ENCODE measurements at places on chromosomes 5 and 9. TPM values are rescaled to one million over a fixed set of nuclear protein-coding genes. Genes with fewer than 3 reads are reported as not detected.

Gene MYORG
- total RNA-seq, result 0.03 TPM

Gene STKLD1
- total RNA-seq, result 0.58 TPM

Gene PCDHB5
- total RNA-seq, result 11.9 TPM

Gene SLC23A1
- not detected for total RNA-seq

Gene LCN15
- not detected for total RNA-seq

Gene OSMR
- total RNA-seq, result 0.22 TPM

Gene MORN5
- 1.7 TPM for total RNA-seq

Gene POLK
- 22.0 TPM for total RNA-seq

Gene GNE
- 26.8 TPM for total RNA-seq

Gene FBP1
- 0.31 TPM for total RNA-seq

Gene TIMD4
- not detected for total RNA-seq

Gene ADCY2
- 1.2 TPM for total RNA-seq

- no peak overlapping the region for H3K4me3 ChIP-seq
- H3K4me1 ChIP-seq, result no peaks in the 10 kb centered on the region
- no peaks in the 10 kb centered on the region for H3K36me3 ChIP-seq
- no peaks in the 10 kb centered on the region for H3K27me3 ChIP-seq
- no peak overlapping the region for H3K27ac ChIP-seq
- DNase-seq, result no peak
These were observed 36.2 kb downstream of the SNX18 start for GRCh38 chr5:54553659-54554207.

DNA sequence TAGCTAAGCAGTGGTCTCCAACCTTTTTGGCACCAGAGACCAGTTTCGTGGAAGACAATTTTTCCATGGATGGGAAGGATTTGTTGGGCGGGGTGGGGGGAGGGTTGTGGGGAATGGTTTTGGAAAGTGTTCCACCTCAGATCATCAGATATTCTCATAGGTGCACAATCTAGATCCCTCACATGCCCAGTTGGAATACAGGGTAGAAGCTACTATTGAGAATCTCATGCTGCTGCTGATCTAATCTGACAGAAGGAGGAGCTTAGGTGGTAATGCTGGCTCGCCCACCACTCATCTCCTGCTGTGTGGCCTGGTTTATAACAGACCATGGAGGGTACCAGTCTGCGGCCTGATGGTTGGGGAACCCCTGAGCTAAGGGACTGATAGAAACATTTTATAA lies 662.7 kb upstream of the RGMB start:
- no peak for DNase-seq
- H3K4me1 ChIP-seq, result no peaks in the 10 kb centered on the region

- peaks cover 9% of the 10 kb centered on the region for H3K4me1 ChIP-seq
- H3K4me3 ChIP-seq, result no peak within 1 kb of the TSS
- peak; percentile 93 for DNase-seq
- no peaks in the 10 kb centered on the region for H3K36me3 ChIP-seq
These were observed at the start of gene RNF224 for GRCh38 chr9:137227054-137227852. TSS of gene RNF224 (plus strand) at chr9:137227502. CDS start at chr9:137228336, 834 bp downstream.

DNA sequence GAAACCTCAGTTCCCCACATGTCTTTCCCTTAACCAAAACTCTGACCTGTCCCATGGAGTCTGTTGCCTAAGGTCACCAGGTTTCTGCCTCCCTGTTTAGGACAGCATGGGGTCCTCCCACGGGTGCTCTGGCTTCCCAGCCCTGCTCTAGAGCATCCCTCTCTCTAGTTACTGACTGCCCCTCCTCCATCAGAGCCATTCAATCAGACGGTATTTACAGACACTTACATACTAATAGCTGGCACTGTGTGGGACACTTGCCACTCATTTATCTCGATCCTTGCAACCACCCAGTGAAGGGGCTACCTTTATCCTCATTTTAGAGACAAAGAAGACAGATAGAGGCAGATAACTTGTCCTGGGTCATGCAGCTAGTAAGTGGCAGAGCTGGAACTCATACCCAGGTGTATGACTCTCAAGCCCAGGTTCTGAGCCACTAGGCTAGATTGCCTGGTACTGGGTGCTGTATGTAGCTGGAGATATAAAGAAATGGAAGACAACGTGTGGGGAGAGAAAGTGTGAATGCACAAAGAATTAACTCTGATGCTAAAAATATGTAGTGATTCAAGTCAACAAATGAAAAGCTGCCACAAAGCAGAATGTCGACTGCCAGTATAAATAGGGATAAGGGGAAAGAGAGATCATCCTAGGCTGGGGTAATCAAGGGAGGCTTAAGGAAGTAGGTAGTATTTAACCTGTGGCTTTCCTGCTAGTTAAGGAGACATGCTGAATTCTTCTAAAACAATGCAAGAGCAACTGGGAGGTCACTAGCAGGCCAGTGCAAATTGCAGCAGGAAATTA lies 52.5 kb upstream of the PDE8B start:
- H3K27ac ChIP-seq, result no peak overlapping the region
- H3K4me1 ChIP-seq, result peaks cover 6% of the 10 kb centered on the region
- no peak for DNase-seq
- H3K4me3 ChIP-seq, result no peak overlapping the region
- no peaks in the 10 kb centered on the region for H3K36me3 ChIP-seq

GRCh38 chr5:16663840-16664239 lies 47.0 kb upstream of the RETREG1 start:
- no peaks in the 10 kb centered on the region for H3K36me3 ChIP-seq
- H3K4me3 ChIP-seq, result no peak overlapping the region
- DNase-seq, result no peak
- H3K27ac ChIP-seq, result no peak overlapping the region
- H3K4me1 ChIP-seq, result no peaks in the 10 kb centered on the region

DNA sequence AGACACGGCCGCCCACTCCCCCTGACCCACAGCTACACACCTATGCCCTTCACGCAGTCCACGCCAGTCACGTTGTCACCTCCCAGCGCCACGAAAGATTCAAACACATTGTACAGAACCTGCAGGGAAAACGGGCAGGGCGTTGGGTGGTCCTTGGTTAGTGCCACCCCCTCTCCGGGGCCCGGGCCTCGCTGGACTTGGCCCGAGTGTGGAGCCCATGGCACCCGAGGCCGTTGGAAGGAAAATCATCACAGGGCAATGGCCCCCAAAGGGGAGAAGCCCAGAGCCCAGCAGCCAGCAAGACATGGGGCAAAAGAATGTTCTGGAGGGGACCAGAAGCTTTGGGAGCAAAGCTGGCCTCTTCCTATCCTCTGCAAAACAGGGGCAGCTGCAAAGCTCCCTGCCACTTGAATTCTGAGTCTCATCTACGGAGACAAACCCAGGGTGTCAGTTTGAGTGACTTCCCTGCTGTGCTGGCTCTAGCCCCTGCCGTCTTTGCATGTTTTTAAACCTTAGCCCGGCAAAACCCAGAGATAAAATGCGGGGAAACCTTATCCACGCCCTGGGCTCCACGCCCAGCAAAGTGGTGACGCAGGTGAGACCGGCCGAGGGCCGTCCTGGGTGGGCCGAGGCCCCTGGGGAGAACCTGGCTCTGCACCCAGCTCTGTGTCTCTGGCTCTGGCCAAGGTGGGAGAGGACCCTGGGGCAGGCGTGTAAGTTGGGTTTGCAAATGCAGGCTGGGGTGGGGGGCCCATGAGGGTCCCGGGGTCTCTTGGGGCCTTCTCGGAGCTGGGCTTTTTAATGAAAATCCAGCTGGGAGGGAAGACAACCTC lies 38.9 kb downstream of the SLC9A3 start:
- no peaks in the 10 kb centered on the region for H3K36me3 ChIP-seq
- peaks cover under 1% of the 10 kb centered on the region for H3K27me3 ChIP-seq
- no peak for DNase-seq
- no peak overlapping the region for H3K27ac ChIP-seq

DNA sequence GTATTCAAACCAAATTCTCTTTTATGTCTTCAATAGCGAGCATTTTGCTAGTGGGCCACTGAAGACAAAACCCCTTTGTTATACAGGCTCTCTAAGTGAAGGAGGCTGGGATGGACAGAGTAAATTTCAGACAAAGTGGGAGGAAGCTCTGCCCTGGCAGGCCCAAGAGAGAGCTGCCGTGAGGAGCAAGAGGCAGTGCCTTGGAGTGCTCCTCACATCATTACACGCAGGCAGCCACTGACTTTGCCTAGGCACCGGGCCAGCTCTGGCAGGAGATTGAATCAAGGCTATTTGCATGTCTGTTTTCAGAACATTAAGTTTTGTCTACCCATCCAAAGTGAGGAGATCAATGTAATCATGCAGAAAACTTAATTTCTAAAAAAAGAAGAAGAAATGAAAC lies 167.7 kb downstream of the CCDC192 start:
- H3K4me1 ChIP-seq, result no peaks in the 10 kb centered on the region
- no peaks in the 10 kb centered on the region for H3K36me3 ChIP-seq
- H3K4me3 ChIP-seq, result no peak overlapping the region
- H3K27ac ChIP-seq, result no peak overlapping the region
- H3K27me3 ChIP-seq, result no peaks in the 10 kb centered on the region

- no peak overlapping the region for H3K4me3 ChIP-seq
- peaks cover 10% of the 10 kb centered on the region for H3K27me3 ChIP-seq
- no peak for DNase-seq
- H3K36me3 ChIP-seq, result no peaks in the 10 kb centered on the region
- H3K27ac ChIP-seq, result no peak overlapping the region
These were observed 48.8 kb downstream of the FAM81B start for GRCh38 chr5:95439801-95440493.

GRCh38 chr5:76069061-76069735 lies 14.0 kb upstream of the SV2C start:
- no peak overlapping the region for H3K27ac ChIP-seq
- no peaks in the 10 kb centered on the region for H3K36me3 ChIP-seq
- H3K4me1 ChIP-seq, result no peaks in the 10 kb centered on the region
- H3K27me3 ChIP-seq, result peaks cover 22% of the 10 kb centered on the region
- H3K4me3 ChIP-seq, result no peak overlapping the region

DNA sequence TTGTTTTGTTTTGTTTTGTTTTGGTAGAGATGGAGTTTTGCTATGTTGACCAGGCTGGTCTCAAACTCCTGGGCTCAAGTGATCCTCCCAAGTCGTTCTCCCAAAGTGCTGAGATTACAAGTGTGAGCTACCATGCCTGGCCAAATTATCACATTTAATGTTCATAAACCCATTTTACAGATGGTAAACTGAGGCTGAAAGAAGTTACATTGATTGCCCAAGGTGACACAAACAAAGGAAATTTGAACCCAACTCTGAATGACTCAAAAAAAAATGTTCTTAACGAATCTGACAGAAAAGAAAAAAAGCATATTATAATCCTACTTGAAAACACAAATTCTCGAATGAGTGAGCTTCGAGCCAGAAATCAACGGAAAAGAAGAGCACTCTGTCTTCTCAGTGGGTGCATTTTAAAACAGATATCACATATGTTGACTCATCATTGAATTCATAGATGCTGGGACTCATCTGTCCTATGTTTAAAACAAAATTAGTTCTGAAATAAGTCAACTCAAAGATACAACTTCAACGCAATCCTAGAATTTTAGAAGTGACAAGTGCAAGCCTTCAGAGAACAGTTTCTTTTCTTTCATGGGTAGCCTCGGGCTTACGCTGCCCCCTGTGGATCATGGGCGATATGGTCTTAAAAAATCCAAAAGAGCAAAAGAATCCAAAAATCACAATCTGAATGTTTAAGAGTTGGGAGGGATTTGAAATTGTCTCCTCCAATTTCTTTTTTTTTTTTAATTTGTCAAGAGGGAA lies 28.4 kb downstream of the TIMD4 start:
- no peaks in the 10 kb centered on the region for H3K4me1 ChIP-seq
- no peak overlapping the region for H3K4me3 ChIP-seq
- peak; percentile 55 for DNase-seq
- no peaks in the 10 kb centered on the region for H3K27me3 ChIP-seq
- H3K36me3 ChIP-seq, result no peaks in the 10 kb centered on the region

- no peaks in the 10 kb centered on the region for H3K27me3 ChIP-seq
- no peak overlapping the region for H3K4me3 ChIP-seq
- no peak overlapping the region for H3K27ac ChIP-seq
- no peaks in the 10 kb centered on the region for H3K4me1 ChIP-seq
- DNase-seq, result no peak
These were observed 8.1 kb upstream of the RAD23B start for GRCh38 chr9:107274953-107275422.

GRCh38 chr5:149117970-149118369 lies 23.3 kb upstream of the ABLIM3 start:
- H3K4me1 ChIP-seq, result no peaks in the 10 kb centered on the region
- H3K36me3 ChIP-seq, result no peaks in the 10 kb centered on the region
- no peak overlapping the region for H3K4me3 ChIP-seq
- no peak overlapping the region for H3K27ac ChIP-seq
- no peak for DNase-seq
- H3K27me3 ChIP-seq, result no peaks in the 10 kb centered on the region

GRCh38 chr9:91755761-91756509 lies 194.1 kb downstream of the ROR2 start:
- no peaks in the 10 kb centered on the region for H3K27me3 ChIP-seq
- H3K4me1 ChIP-seq, result no peaks in the 10 kb centered on the region
- no peaks in the 10 kb centered on the region for H3K36me3 ChIP-seq
- DNase-seq, result no peak
- no peak overlapping the region for H3K4me3 ChIP-seq

- no peaks in the 10 kb centered on the region for H3K36me3 ChIP-seq
- H3K4me1 ChIP-seq, result peaks cover 37% of the 10 kb centered on the region
- H3K27me3 ChIP-seq, result no peaks in the 10 kb centered on the region
- no peak overlapping the region for H3K27ac ChIP-seq
These were observed 418.3 kb upstream of the CLINT1 start for GRCh38 chr5:158277276-158277675.

- H3K4me1 ChIP-seq, result no peaks in the 10 kb centered on the region
- no peak overlapping the region for H3K4me3 ChIP-seq
- DNase-seq, result no peak
- H3K36me3 ChIP-seq, result no peaks in the 10 kb centered on the region
- no peak overlapping the region for H3K27ac ChIP-seq
- H3K27me3 ChIP-seq, result no peaks in the 10 kb centered on the region
These were observed 47.1 kb upstream of the CHSY3 start for GRCh38 chr5:129857116-129857515.

- H3K36me3 ChIP-seq, result no peaks in the 10 kb centered on the region
- DNase-seq, result no peak
- H3K4me1 ChIP-seq, result no peaks in the 10 kb centered on the region
- H3K4me3 ChIP-seq, result no peak overlapping the region
These were observed 321.5 kb downstream of the ENC1 start for GRCh38 chr5:74319076-74319475.

Data from neural progenitor cell (in vitro differentiated cells).